ENCODE measurements at places on chromosomes 2 and 18.

DNA sequence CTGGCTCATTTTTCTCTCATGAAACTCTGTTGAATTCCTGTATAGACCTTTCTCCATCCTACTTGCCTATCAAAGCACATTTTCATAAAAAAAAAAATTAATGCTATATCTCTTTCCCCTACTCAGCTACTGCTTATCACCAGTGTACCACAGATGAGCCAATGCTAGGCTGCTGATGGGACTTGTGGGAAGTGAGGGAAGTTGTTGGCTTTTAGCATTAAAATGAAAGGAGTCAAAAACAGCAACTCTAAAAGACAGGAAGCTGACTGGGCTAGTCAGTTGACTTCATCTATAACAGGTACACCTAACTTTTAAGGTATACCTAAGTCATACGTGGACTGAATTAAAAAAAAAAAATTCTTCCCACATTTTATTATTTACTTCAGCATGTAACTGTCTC, 102.1 kb downstream of the FAM117B start:
- no peak for DNase-seq

- no peak for DNase-seq
Measured at GRCh38 chr18:49734836-49735235, 78.5 kb downstream of the ACAA2 start.

GRCh38 chr2:118805064-118805690, 42.3 kb downstream of the EN1 start:
- no peak for DNase-seq

DNA sequence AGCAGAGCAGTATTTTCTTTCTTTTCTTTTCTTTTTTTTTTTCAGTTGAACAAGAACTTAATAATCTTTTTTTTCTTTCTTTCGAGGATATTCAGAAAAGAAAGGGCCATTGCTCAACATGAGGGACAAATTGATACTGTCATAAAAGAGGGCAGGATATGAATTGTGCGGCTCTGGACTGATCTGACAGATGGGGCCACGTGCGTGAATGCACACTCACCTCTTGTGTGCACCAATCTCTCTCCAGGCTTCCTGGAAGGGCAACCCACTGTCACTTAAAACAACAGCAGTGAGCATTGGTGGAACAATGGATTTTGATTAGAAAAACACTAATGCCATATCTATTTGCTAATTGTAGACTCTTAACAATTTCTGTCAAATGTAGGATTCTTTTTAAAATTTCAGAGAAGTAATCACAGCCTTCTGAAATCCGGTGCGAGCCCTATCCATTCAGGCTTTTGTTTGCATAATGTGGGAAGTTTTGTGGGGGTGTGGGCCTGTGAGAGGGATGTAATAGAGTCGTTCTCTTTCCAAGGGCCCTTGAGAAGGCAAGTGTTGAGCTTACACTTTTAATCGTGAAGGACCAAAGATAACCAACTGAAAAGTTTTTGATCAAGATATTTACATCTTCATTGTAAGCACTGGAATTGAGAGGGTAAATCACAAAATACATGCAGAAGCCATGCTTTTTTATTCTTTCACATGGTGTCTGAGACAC, 298.8 kb downstream of the SP3 start:
- DNase-seq = no peak

DNA sequence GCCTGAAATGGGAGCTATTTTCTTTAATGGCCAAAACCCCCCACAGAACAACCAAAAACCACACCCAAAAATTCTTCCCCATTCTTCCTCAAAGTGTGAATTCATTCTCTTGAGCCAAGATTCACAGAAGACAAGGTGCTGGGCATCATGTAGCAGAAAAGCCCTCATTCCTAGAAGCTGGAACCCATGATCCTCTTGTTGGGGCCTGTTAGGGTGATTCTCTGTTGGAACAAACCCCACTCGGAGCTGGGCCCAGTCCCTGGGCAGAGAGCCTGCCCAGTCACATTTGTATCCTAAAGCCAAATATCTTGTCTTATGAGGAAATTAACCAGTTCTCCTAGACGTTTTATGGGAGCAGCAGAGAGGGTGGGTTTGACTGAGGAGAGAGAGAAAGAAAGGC, 22.8 kb upstream of the VPS4B start:
- DNase-seq = no peak

GRCh38 chr2:12804091-12804856, 87.5 kb downstream of the TRIB2 start:
- no peak for DNase-seq

DNA sequence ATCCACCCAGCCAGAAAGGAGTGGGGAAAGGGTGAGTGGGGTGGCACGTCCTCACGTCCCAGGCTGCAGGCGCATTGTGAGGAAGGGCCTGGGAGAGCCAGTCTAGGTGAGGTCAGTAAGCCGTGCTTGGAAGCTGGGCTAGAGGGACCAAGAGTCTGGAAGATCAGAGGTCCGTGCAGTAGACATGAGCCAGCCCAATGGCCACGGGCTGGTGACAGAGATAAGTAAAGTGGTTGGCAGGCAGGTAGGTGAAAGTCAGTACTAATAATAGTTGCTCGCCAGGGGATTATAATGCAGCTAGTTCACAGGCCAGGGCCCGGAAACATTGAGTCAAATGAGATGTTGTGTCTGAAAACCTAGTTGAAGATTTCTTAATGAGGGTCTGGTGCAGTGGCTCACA, 133.2 kb downstream of the GBX2 start:
- DNase-seq = no peak

DNA sequence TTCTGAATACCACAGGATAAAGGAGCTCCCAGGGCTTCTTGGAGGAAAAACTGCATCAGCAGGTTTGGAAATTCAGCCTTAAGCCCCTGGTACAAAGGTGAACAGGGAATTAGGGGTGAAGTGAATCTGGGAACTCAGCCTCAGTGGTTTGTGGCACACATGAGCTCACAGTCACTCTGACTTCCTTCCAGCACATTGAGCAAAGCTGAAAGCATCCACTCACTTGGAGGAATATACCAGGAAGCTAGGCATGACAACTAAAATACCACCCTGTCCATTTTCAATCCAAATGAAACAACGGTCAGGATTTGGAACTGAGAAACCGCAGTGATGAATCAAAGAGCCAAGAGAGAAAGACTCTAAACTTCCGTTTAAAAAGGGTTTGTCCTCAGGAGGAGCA, 216.1 kb downstream of the ICOS start:
- DNase-seq = no peak

DNA sequence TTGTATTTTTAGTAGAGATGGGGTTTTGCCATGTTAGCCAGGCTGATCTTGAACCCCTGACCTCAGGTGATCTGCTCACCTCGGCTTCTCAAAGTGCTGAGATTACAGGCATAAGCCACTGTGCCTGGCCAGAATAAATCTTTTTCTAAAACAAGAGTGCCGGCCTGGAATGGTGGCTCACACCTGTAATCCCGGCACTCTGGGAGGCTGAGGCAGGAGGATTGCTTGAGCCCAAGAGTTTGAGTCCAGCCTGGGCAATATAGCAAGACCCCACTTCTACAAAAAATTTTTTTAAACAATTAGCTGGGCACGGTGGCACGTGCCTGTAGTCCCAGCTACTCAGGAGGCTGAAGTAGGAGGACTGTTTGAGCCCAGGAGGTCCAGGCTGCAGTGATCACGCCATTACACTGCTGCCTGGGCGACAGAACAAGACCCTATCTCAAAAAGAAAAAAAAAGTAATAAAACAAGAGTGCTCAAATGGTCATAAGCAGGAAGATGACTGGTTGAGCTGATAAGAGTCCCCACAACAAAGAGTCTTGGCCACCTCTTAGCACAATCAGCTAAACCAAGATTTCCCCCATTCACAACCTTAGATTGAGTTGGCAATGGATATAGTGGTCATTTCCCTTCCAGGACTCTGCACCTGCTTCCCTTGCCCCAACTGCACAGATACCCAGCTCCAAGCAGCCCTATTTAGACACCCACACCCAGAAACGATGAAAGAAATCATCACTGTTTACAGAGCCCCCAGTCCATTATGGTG, 5.8 kb upstream of the UCN start:
- DNase-seq = no peak

GRCh38 chr2:221001381-221001801, 570.7 kb downstream of the EPHA4 start:
- DNase-seq = no peak

DNA sequence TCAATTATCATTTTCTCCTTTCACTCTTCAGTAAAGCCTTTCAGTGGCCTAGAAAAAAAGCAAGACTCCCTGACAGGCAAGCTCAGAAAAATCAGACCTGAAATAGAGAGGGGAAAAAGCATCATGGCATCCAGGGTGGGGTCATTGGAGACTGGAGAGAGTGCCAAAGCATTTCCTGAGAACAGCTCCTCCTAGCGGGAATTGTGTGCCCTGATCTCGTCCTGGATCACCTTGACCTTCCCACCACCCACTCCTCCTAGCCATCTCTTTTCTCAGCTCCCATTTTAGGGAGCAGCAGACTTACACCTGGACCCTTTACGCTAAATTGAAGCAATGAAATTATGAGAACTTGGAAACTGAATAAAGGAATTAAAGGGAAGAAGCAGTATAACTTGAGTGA, 176.6 kb downstream of the VWC2L start:
- no peak for DNase-seq

DNA sequence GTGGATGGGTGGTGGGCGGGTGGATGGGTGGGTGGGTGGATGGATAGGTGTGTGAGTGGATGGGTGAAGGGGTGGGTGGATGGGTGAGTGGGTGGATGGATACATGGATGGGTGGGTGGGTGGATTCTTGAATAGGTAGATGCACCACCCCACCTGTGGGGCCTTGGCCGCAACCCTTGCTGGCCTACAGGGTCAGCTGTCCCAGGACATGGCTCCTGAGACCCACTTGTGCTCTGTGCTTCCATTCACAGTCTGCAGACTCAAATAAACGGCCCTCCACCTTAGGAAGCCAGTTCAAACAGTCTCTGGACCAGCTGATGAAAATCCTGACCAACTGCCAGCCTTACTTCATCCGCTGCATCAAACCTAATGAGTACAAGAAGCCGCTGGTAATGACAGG, 54.4 kb downstream of the MYO7B start:
- no peak for DNase-seq

DNA sequence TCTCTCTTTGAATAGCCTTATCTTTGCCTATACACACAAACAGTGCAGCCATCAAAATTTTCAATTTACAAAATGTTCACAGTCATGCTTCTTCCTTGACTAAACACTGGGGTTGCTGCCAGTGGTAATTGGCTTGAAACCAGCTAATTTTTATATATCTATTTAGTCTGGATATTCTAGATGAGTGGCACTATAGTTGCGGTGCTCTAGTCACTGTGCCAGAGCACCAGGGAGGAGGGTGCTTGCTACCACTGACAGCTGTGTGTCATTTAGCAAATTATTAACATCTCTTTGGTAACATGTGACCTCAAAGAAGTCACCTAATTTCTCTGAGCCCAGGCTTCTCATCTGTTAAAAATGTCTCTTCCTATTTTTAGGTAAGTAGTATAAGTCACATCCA, 130.4 kb downstream of the MEIS1 start:
- no peak for DNase-seq

- no peak for DNase-seq
Measured at GRCh38 chr2:220194630-220195584, 567.5 kb downstream of the SLC4A3 start.

GRCh38 chr2:191675807-191676721, 1.9 kb upstream of the NABP1 start:
- no peak for DNase-seq

GRCh38 chr18:10100196-10100595, 186.4 kb downstream of the VAPA start:
- no peak for DNase-seq
